ENCODE measurements at places on chromosomes 16 and 17.

- DNase-seq, result no peak
Observed at GRCh38 chr17:83200231-83200699, 120.9 kb downstream of the METRNL start.

DNA sequence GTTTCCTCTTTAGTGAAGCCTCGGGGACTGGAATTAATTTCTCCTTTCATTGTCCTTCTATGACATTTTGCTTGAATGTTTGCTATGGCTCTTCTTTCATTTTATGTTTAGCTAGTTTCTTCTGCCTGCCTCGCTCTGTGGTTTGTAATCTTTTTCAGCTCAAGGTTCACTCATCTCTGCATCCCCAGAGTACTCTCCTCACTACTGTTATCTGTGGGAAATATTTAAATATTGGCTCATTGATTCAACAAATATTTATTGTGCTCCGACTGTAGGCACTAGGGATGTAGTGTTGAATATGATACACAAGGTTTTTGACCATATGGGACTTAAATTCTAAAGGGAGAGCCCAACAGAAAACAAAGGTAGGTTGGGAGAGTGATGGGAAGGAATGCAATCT lies 195.9 kb downstream of the PHKB start:
- no peak for DNase-seq

- no peak for DNase-seq
Observed at GRCh38 chr17:13735861-13736260, 134.1 kb upstream of the HS3ST3A1 start.

DNA sequence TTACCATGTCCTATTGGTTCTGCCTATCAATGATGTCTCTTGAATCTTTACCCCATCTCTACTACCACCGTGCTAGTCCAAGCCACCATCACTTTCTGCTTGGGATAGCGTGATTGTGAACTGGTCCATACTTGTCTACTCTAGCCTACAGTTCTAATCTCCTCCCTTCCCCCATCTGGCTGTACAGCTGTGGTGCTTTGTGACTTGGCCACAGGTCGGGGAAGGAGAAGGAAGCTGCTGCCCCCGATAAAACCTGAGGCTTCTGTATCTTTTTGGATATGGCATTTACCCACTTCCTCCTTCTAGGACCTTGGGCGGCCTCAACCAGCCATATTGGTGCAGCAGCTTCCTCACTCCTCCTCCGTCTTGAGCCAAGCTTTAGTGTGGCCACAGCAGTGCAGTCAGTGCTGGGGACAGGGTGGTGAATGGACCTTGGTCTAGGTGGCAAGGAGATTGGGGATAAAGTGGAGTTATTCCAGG lies 314 bp upstream of the ITGA2B start:
- no peak for DNase-seq

All from pons (tissue), 1 donor.